Umbilical cord (tissue), 2 donors: ENCODE measurements at places on chromosomes 3 and 15.

DNA sequence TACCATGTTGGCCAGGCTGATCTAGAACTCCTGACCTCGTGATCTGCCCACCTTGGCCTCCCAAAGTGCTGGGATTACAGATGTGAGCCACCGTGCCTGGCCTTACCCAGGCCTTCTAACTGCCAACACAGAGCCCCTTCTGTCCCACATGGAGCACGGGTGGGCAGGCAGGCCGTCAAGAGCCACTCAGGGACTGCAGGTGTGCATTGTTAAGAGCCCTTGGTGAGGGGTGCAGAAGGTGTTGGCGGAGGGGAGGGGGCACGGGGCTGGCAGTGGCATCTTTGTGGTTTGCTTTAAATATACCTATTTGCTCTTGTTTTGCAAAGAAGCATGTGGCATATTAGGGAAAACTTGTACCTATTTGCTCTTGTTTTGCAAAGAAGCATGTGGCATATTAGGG lies 37.3 kb downstream of the SMAD6 start:
- DNase-seq: no peak

GRCh38 chr3:148705314-148705713 lies 7.6 kb downstream of the AGTR1 start:
- no peak for DNase-seq

GRCh38 chr3:17260257-17260656 lies 375.5 kb downstream of the PLCL2 start:
- no peak for DNase-seq

GRCh38 chr3:151357463-151357850 lies 27.1 kb downstream of the P2RY12 start:
- no peak for DNase-seq

DNA sequence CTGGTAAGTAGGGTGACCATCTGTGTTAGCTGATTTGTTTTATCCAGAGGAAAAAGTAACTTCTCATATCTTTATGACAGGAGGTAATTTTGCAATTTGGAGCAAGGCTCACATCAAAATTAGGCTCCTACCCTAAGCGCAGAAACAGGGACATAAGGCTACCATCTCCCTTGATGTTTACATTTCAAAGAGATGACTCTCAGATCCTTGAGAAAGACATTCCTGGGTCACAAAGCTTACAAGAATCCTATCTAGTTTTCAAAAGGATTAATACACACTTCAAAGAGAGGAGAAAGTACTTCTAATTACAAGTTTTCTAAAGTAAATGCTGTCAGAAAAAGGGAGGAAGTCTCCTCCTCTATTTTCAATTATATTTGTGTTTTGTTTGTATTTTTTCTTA lies 7.0 kb downstream of the ZPLD1 start:
- DNase-seq: no peak

DNA sequence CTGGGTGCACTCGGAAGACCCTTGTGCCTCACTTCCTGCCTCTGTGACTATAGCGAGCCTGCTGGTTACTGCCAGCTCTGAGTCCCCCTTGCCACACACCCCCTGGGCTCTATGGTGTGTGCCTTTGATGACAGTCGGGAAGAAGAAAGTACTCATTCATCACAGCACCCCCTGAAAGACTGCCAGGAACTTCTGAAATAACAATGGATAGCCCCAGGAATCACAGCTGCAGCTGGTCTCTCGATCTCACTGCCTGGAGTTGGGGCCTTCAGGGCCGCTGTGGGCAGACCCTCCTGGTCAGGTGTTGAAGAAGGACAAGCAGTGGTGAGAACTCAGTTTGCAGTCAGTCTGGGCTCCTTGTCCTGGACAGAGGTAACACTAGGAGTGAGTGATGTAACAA lies 9.8 kb upstream of the RPP14 start:
- DNase-seq: no peak

- DNase-seq: no peak
These were observed 93.8 kb downstream of the MYRIP start for GRCh38 chr3:39903253-39903652.

- DNase-seq: no peak
These were observed 392.8 kb upstream of the LRRC3B start for GRCh38 chr3:26229801-26230200.

DNA sequence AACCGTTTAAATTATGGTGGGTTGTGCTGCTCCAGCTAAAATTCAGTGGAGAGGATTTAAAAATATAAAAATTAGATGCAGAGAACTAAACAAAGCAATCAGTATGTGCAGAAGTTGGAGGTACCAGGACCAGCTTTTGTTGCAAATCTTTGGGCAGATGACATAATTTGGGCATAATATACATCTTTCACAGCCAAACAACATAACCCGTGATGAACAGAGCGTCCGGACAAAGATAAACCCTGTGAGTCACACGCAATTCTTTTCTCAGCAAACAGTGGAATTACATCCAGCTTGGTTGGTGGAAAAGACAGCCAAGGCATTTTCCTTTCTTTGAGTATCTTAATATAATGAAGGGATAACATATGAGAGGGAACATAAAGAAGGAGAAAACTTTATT lies 419.4 kb upstream of the ADAMTS9 start:
- DNase-seq: peak; percentile 66

DNA sequence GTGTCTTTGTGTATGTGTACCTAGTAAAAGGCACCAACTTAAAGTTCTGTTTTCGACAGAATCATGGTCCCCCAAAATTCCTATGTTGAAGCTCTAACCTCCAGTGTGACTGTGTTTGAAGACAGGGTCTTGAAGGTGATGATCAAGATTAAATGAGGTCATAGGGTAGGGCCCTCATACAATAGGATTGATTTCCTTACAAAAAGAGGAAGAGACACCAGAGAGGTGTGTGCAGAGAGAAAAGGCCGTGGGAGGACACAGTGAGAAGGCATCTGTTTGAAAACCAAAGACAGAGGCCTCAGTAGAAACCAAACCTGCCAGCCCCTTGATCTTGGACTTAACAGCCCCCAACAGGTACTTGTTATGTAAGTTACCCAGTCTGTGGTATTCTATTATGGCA lies 52.0 kb upstream of the CORO2B start:
- DNase-seq: no peak

DNA sequence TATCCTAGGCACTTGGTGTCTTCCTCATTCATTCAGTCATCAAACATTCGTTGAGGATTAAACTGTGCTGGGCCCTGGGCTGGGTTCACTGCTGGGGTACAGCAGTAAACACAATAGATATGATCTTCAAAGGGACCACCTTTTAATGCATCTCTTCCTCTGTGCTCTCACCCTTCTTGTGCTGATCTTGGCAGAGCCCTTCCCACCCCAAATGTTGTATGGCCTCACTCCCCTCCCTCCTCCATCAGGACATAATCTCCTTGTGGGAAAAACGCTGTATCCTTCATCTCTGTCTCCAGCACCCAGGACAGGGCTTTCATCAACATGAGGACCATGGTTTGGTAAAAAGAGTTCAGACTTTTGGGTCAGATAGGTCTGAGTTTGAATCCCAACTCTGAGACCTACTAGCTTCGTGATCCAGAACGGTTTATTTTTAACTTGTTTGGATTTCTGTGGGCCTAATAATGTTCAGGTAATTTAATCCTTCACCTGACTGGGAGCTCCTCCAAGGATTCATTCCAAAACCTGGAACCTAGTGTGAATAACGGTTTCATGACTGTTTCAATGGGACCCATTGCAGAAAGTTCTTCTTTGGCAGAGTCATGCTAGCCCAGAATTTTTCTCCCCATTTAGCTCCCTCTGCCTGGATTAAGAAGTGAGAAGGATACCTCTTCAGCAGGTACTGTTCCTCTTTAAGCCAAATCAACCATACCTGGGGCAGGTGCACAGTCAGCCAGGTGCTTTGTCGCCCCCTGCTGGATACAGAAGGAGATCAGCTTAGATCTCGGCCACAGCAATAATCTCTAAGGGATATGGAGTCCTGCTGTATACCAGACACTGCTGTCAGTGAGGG lies 5.2 kb upstream of the WNT7A start:
- DNase-seq: peak; percentile 31

- DNase-seq: no peak
These were observed 2.1 kb downstream of the TRA2B start for GRCh38 chr3:185935465-185936272.

DNA sequence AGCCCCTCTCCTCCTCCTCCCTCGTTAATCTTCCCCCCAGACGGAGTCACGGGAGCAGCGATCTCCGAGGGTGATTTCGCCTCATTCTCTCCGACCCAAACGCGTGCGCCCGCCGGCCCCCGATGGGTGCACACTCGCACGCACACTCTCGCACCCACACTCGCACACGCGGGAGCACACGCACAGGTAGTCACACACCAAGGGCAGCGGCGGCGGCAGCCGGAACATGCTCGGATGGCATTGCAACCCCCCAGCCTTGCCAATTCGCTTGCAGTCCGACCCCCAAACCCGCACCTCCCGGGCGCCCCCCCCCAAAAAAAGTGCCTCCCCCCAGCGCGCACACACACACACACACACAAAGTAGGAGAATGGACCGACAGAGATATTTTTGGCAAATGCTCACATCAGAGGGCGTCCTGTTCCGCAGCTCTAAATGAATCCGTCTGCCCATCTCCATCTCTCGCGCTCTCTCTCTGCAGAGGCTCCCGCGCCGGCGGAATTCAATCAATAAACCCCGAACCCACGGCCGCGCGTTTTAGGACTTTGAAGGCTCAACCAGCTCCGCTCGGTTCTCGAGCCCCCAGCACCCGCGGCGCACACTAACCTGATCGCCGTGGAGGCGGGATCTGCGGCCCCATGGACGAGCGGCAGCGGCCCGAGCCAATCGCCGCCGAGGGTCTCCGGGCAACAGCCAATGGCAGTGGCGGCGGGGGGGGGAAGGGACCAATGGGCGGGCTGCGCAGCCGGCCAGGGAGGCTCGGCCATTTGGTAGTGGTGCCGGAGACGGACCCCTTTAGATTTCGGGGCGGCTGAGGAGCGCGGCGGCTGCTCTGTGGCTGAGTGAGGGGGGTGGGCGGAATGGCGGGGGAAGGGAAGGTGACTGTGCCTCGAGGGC lies at the start of gene ANP32A:
Gene ANP32A (minus strand): TSS at position 601 of the 895 bp plus-strand sequence. CDS start 144 bp downstream, at position 457.
- DNase-seq: peak; percentile 97

GRCh38 chr15:73955861-73956742 lies 29.8 kb downstream of the LOXL1 start:
- DNase-seq: no peak
